GM12891 (cell line): ENCODE measurements at places on chromosomes 5 and 9.

DNA sequence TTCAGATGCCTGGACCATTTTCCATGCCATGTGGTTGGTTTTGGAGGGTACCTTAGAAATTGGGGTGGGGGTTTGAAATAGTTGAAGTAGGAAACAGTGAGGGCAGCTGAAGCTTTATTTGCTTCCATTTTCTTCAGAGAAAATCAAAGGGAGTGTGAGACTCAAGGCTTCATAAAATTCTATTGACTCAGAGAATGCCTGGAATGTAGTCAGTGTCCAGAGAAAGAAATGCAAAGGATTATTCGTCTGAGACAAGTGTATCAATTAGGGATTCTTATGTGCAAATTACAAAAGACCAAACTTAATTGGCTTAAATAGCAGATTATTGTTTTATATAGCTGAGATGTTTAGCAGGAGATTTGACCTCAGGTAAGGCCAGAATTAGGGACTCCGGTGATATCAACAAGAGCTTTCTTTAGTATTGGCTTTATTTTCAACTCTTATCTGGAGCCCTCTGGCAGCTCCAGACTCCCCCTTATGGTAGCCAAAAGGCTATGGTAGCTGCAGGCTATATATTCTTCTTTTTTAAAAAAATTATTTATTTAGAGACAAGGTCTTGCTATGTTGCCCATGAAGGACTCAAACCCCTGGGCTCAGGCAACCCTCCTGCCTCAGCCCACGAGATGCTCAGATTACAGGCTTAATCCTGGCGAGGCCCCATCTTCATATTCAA, 38.9 kb downstream of the PTTG1 start:
- DNase-seq: no peak

GRCh38 chr5:38541174-38541725, 15.2 kb downstream of the LIFR start:
- no peak for DNase-seq

DNA sequence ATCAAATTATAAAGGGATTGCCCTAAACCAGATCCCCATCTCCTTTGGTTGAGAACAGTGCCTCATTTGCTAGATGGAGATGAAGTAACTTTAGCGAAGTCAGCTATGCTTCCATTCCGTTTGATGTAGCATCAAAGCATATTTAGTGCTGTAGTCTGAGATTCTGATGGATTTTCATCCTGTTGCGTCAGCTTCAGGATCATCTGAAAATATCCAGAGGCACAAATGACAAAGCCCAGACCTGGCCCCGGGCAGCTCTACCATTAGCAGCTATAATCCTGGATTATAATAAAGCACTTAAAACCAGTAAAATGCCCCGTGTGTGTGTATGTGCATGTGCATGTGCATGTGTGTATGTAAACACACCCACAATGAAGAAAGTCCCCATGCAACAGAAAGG, 44.7 kb downstream of the ERAP1 start:
- no peak for DNase-seq

- no peak for DNase-seq
These were observed 16.0 kb downstream of the EPB41L4A start for GRCh38 chr5:112403069-112403468.

GRCh38 chr9:19551124-19551929, 142.5 kb downstream of the ACER2 start:
- no peak for DNase-seq

- no peak for DNase-seq
These were observed 8.4 kb upstream of the RXRA start for GRCh38 chr9:134317790-134318414.

DNA sequence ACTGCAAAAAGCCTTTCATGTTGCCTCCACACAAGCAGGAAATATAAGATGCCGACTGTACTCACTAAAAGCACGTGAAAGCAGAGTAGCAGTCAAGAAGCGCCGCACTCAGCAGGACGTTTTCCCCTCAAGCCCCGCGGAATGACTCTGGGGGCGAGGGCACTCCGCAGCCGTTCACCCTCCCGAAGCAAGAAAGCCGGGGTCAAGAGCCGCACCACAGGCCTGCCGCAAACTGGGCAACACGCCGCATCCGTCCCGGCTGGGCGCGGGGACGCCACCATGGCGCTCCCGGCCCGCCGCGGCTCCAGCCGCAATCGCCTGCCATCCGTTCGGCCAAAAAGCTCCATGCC, 364 bp downstream of the RPS6 start:
- DNase-seq: no peak

- no peak for DNase-seq
These were observed 20.2 kb upstream of the CDC23 start for GRCh38 chr5:138233280-138233679.

DNA sequence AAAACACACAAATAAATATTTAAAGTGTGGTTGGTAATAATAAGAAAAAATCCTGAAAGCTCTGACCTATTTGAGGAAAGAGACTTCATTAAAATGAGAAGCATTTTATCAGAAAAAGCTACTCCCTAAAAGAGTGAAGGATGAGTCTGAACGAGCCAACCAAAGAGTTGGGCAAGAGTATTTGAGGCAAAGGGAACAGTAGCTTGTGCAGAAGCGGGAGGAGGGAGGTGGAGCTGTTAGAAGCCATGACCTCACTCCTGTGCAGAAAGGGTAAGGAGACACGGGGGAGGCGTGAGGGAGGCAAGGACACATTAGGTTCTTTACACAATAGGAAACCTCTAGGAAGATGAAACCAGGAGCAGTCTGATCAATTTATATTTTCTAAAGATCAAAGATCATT, 29.4 kb downstream of the SH3RF2 start:
- no peak for DNase-seq

GRCh38 chr5:74632947-74633356, 7.6 kb downstream of the ENC1 start:
- DNase-seq: no peak

GRCh38 chr5:146103594-146103993, 1.8 kb downstream of the PLAC8L1 start:
- DNase-seq: no peak
